Left ventricle myocardium inferior (tissue), 1 donor: ENCODE measurements at places on chromosomes 1 and 21.

DNA sequence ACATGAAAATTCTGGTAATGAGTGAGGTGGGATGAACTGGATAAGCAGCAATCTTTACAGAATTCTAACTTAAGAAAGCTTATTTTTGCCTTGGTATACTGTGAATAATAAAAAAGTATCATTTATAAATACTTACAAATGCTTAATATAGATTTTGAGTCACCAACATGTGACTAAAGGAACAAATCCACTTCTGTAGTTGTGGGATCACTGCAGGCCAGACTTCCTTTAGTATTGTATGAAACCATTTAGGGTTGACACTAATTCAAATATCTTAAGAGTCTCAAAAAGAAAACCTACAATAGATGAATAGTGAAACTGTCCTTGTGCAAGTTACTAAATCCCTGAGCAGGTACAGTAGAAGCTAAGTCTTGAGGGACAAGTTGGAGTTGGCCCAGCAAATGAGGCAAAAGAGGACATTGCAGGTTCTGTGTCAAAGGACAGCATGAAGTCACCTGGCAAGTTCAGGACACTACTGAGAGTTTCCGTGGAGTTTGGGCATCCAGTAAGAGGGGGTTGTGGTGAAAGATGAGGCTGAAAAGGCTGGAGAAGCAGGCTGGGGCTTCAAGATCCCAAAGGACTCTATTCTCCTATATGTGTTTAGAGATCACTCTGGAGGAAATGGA, 5.9 kb upstream of the THEM4 start:
- no peak for DNase-seq

DNA sequence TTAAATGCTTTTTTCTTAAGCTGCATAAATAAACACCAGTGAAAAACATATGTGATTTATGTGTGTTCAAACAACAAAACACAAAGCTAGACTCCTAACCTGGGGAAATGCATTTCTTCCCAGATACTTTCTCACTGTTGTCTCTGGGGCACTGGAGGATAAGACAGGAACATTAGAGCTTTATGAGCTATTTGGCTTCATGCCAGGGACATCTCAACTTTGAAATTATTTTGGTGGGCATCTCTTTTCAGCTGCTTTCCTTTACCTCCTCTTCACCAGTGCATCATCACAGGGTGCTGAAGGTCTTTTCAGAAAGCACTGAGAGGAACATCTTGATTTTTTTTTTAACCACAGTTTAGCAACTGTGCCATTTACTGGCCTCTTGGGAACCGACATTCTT, 212.9 kb downstream of the DNM3 start:
- DNase-seq, result no peak

DNA sequence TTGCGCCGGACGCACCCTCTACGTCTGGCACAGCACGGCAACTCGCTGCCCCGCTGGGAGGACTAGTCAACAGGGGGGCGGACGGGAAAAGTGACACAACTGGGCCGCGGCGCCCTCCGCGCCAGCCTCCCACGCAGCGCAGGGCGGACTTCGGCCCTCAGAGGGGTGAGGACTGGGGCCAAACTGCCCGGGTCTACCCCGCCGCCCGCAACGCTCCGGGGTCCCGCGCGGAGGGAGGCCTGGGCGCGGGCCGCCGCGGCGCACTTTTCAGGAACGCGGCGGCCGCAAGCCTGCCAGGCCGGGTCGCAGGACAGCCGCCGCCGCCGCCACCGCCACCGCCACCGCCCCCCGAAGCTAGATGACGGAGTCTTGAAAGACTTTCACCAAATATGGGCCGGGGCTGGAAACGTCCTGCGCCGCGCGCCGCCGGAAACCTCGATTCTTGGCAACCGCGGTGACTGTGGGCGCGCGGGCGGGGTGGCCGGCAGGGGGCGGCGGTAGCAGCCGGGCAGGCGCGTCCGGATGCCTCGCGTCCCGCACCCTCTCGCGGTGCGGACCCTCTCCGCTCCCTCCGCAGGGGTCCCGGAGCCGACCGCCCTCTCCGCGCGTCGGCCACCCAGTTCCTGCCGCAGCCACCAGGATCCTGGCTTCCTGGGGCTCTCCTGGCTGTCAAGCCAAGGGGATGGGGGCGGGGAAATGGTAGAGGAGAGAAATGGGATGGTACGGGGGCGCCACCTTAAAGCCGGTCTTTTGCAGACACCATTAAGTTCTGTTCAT, 3.7 kb upstream of the CCN1 start:
- DNase-seq, result peak; percentile 90

- no peak for DNase-seq
Measured at GRCh38 chr1:11280719-11281376, 7.8 kb downstream of the UBIAD1 start.

DNA sequence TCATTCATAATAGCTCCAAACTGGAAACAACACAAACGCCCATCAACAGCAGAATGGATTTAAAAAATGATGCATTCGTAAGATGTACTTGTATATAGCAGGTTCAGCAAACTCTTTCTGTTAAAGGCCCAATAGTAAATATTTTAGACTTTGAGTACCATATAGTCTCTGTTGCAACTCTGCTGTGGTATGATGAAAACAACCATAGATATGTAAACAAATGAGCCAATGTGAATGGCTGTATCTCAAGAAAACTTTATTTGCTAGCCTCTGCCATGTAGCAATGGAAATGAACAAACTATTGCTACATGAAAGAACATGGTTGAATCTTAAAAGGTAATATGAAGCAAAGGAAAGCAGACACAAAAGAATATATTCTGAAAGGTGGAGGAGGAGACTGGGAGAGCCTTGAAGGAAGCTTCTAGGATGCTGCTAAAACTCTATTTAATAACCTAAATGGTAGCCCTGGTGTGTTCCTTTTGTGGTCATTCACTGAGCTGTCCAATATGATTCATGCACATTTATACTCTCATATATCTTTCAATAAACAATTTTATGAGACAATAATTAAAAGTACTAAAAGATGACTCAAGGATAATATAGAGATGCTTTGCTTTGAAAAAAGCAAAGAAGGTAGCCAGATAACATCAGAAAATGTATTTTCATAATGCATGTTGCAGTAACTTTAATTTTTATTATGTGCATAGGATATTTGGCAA, 29.1 kb upstream of the FMO3 start:
- no peak for DNase-seq

- no peak for DNase-seq
Measured at GRCh38 chr21:40404396-40404800, 442.6 kb downstream of the DSCAM start.

DNA sequence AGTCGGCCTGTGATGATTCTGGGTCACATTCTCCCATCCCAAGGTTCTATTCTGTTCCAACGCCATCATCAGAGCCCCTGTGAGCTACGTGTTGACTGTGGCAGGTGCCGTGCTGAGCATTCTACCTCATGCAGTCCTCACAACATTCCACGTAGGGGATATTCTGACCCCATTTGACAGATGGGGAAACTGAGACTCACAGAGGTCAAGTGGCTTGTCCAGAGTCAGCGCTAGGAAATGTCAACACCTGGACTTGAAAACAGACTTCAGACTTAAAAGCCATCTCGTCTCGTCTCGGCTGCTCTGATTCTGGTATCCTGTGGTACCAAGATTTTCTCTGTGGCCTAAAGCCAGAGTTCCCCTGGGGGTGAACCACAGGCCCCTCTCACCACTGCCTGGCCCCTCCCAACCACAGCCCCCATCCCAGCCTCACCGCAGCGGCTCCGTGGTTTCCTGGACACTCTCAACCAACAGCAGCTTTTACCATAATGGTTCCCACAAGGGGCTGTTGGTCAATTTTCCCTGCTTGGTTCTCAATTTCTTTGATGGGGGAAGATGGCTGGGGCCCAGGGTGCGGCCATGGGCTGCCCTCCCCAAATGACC, 39.6 kb downstream of the SDC3 start:
- DNase-seq, result no peak

- DNase-seq, result no peak
Measured at GRCh38 chr21:15534450-15534886, 195.3 kb upstream of the USP25 start.

DNA sequence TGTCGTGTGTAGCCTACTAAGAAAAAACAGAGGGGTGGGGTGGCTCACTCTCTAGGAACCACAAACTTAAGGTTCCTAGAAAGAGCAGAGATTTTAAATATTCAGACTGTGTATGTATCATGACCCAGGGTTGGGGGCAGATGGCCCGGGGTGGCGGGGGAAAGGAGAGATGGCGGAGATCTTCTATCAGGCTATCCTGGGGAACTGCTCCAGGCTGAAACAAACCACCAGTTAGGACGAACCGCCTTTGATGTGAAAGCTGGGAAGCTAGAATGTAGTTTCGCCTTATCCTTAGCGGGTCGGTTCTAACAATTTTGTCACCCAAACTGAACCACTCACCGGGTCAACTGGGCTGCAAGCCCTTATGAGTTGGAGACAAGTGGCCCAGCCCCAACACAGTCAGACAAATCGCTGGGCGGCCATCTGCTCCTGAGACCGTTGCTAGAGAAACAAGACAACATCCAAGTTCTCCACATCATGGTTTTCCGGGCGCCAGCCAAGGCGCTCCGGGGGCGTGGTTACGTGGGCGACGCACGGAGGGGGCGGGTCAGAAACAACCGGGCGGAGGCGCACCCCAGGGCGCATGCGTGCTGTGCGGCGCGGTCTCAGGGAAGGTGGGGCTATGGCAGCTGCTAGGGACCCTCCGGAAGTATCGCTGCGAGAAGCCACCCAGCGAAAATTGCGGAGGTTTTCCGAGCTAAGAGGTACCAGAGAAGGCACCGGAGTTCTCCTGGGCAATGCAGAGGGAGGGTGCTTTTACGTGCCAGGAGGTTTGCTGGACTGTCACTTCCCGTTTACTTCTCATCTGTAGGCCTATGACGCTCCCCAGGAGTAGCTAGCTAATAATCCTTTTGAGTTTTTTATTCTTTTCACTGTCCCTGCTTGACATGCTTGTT, at the start of the genes FPGT and LRRIQ3:
TSS of gene FPGT (plus strand) at position 586 of the 896 bp plus-strand sequence. CDS start at position 623, 37 bp downstream.
TSS of gene LRRIQ3 (minus strand) at position 520 of the 896 bp plus-strand sequence. CDS start 14,492 bp downstream, outside the sequence.
- DNase-seq, result peak; percentile 96

DNA sequence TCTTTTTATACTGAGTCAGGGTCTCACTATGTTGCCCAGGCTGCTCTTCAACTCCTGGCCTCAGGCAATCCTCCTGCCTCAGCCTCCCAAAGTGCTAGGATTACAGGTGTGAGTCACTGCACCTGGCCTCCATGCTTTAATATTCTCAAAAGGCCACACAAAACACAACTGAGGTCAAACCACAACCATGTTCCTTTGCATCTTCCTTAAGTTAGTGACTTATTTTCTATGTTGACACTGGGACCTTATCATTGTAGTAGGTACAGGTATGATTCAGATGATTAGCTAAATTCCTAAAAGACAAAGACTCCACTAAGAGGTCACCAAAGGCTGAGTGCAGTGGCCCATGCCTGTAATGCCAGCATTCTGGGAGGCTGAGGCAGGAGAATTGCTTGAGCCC, 131.9 kb upstream of the ATP1B1 start:
- no peak for DNase-seq

DNA sequence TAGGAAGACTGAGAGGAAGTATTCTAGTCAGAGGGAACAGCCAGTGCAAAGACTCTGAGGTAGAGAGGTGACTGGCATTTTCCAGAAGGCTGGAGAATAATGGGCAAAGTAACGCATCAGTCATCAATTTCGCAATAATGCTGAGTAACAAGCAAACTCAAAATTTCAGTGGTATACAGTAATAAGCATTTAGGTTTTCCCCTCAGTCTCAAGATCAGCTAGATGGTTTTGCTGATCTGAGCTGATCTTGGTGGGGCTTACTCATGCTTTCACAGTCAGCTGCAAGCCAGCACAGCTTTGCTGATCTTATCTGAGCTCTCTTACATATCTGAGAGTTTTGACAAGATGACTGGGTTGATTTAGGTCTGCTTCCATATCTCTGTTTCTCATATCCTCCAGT, 108.7 kb downstream of the TSEN15 start:
- DNase-seq, result no peak

GRCh38 chr1:114043548-114043947, 64.3 kb downstream of the OLFML3 start:
- no peak for DNase-seq

DNA sequence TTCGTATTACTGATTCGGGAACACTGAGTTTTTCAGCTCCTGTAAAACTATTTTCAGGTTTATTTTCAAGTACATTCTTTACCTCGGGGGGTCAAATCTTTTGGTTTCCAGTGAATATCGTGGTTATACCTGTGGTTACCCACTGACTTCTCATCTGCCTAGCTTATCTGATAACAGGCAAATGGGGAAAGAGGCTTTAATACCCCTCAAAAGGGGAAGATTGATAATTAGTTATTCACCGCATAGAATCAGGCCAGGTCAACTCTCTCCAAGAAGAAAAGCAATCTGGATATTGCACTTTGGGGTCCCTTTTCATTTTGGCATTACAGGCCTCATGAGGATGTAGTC, 23.0 kb downstream of the RUNX1 start:
- no peak for DNase-seq

DNA sequence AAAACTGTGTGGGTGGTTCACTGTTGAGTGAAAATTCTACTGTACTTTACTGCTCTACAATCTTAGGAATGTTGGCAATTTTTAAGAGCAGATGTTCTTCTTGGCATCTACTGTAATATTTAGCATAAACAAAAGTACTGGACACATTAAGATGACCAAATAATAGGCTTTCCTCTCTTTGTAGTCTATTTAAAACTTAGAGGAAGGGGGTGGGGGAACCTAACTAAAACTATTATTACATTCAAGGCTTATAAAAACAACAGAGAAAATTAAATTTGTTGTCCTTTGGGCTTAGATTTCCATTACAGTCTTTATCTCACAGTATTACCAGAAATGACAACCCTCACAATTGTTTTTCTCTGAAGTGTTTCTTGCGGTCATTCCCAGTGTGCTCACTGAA, 181.2 kb downstream of the PLPPR4 start:
- no peak for DNase-seq

DNA sequence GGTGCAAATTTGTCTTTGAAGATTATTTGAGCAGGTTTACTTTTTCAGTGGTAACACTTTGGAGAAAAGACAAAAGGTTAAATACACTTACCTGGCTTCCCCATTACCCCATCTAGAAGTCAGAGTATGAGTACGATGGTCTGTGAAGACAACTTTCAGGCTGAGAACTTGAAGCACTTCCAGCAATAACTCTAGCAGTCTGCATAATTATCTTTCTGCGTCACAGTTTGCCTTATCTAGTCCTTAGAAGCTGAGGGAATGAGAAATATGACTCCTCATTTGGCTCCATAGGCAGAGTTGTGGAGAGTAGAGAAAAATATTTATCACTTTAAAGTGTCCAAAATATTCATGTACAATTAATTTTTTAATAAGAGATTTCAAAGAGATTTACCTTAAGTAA, 323.4 kb upstream of the CAMK1G start:
- no peak for DNase-seq

- DNase-seq, result peak; percentile 68
Measured at GRCh38 chr1:47023268-47024140, at the start of gene CYP4X1. TSS of gene CYP4X1 (plus strand) at chr1:47023669. CDS start at chr1:47023818, 149 bp downstream.

- no peak for DNase-seq
Measured at GRCh38 chr1:226397011-226397926, 10.6 kb downstream of the PARP1 start.

DNA sequence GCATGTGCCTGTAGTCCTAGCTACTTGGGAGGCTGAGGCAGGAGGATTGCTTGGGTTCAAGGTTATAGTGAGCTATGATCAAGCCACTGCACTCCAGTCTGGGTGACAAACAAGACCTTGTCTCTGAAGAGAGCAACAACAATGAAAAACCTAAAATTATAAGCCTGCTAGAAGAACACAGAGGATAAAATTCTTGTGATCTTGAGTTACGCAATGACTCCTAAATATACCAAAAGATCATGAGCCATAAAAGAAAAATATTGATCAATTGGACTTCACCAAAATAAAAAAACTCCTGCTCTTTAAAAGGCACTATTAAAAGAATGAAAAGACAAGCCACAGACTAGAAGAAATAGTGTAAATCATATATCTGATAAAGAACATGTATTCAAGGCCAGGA, 22.3 kb downstream of the LDLRAD1 start:
- no peak for DNase-seq
